ENCODE measurements at places on chromosomes 16 and 17. TPM values are rescaled to one million over a fixed set of nuclear protein-coding genes. Genes with fewer than 3 reads are reported as not detected.

USP10 gene
- 67.8 TPM for total RNA-seq

KRT9 gene
- 0.07 TPM for total RNA-seq

UTP4 gene
- total RNA-seq = 20.3 TPM

ACE gene
- 3.5 TPM for total RNA-seq

C16orf89 gene
- 3.0 TPM for total RNA-seq

C1QTNF1 gene
- 84.0 TPM for total RNA-seq

RDM1 gene
- not detected for total RNA-seq

C16orf96 gene
- not detected for total RNA-seq

RNF157 gene
- total RNA-seq = 0.30 TPM

IRX3 gene
- total RNA-seq = 0.10 TPM

HSF4 gene
- total RNA-seq = 23.0 TPM
